Activated naive CD4-positive, alpha-beta T cell treated with anti-CD3 and anti-CD28 coated beads, Interleukin-2, amount 10 ng/mL, durations not matched to agents 7 days and 5 days (primary cell): ENCODE measurements at places on chromosomes 13 and 19.

DNA sequence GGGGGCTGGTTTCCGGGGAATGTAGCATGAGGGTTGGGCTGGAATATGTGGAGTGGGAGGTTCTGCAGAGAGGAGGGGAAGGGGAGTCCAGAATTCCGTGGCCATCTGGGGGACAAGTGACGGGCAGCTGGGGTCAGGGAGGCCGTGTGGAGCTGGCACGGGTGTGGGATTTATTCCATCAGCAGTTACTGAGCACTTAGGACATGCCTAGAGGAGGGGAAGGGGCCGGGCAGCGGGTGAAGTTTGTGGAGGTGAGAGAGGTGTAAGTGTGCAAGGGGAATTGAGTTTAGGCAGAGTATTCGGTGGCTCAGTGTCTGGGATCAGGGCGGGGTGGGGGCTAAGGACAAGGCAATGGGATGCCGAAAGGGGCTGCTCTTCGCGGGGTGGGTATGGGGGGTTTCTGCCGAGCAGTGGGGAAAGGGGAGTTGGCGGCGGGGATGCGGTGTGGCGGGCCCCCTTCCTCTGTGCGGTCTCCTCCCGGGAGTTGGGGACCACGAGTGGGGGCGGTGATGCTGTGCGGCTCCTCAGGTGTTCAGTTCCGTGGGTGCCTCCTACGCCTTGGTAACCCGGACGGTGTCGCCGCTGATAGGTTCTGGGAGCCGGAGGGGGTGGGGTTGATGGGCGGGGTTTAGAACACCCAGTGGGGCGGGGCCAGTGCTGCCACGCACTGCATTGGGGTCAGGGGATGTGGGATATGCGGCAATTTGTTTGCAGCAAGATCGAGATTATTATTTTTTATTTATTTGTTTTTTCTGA lies 5.4 kb downstream of the CCDC61 start:
- H3K4me1 ChIP-seq: peaks cover 33% of the 10 kb centered on the region
- no peak overlapping the region for H3K27ac ChIP-seq
- DNase-seq: peak; percentile 86
- no peaks in the 10 kb centered on the region for H3K36me3 ChIP-seq
- peaks cover 17% of the 10 kb centered on the region for H3K27me3 ChIP-seq
- peak overlapping the region; percentile 70 for H3K4me3 ChIP-seq

DNA sequence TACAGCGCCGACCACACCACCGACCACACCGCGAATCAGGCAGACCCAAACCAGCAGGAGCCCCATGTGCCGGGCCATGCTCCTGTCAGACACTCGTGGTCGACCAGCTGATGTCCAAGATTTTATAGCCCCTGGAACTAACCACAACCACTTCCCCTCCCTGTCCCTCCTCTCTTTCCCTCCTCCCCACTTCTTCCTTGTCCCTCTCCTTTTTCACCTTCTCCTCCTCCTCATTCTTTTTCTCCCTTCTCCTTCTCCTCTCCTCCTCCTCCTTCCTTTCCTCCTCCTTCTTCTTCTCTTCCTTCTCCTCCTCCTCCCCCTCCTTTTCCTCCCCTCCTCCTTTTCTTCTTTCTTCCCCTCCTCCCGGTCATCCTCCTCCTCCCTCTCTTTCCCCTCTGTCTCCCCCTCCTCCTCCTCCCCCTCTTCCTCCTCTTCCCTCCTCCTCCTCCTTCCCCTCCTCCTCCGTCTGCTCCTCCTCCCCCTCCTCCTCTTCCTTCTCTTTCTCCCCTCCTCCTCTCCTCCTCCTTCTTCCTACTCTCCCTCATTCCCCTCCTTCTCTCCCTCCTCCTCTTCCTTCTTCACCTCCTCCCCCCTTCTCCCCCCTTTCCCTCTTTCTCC lies 670 bp downstream of the BSPH1 start:
- no peaks in the 10 kb centered on the region for H3K36me3 ChIP-seq
- DNase-seq: no peak
- no peak overlapping the region for H3K4me3 ChIP-seq

- no peak overlapping the region for H3K4me3 ChIP-seq
- H3K4me1 ChIP-seq: no peaks in the 10 kb centered on the region
- peaks cover 11% of the 10 kb centered on the region for H3K36me3 ChIP-seq
- no peak overlapping the region for H3K27ac ChIP-seq
- peaks cover 20% of the 10 kb centered on the region for H3K27me3 ChIP-seq
- no peak for DNase-seq
These were observed 21.1 kb upstream of the NPAS1 start for GRCh38 chr19:46998445-46999125.

DNA sequence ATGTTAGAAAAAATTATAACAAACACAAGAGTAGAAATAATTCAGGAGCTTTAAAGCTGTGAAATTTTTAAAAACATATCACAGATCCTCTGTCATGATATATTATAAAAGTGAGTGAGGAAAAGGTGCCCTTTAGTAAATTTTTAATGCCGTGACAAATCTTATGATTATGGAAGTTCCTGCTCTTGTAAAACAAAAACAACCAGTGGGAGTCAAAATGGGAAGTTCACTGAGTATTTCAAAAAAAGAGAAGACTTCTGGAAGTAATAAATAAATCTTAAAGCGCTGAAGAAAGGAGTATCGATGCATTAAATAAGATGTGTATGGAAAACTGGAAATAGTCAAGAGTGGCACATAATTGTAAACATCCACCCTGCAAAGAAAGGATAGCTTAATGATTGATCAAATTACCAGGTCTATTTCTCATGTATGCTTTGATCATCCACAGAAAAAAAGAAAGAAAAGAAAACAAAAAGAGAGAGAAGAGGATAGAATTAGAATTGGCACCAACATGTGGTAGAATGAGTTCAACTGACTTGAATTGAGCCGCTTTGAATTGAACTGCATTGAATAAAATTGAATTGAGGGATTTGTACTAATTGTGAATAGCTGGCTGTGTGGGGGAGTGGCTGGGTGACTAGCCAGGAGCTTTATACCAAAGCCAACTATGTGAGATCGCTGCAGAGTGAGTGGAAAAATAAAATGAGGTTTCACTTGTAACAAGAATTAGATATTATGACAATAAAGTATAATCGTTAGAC lies 647.6 kb upstream of the SPRY2 start:
- no peaks in the 10 kb centered on the region for H3K27me3 ChIP-seq
- no peak for DNase-seq
- H3K4me1 ChIP-seq: no peaks in the 10 kb centered on the region
- H3K27ac ChIP-seq: no peak overlapping the region

DNA sequence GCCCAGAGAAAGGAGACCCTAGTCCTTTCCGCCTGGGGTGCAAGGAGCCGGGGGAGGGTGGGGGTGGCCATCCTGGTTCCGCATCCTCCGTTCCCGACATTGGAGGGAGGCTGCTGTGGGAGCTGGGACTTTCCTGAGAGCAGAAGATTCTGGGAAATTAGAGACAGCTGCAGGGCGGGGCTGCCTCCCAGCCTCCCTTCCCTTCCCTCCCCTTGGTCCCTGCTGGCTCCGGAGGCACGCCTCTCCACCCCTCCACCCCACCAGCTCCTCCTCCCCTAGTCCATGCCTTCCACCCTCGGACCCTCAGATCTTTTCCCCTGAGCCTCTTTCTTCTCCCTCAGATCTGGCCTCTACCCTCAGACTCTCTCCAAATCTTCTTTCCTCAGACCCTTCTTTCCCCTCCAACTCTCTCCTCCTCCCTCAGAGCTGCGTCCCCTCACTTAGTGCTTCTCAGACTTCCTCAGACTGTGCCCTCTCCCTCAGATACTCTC lies 3.1 kb upstream of the BCL3 start:
- H3K4me3 ChIP-seq: no peak overlapping the region
- peaks cover 48% of the 10 kb centered on the region for H3K4me1 ChIP-seq
- no peak for DNase-seq
- H3K27ac ChIP-seq: no peak overlapping the region
- peaks cover 31% of the 10 kb centered on the region for H3K27me3 ChIP-seq

DNA sequence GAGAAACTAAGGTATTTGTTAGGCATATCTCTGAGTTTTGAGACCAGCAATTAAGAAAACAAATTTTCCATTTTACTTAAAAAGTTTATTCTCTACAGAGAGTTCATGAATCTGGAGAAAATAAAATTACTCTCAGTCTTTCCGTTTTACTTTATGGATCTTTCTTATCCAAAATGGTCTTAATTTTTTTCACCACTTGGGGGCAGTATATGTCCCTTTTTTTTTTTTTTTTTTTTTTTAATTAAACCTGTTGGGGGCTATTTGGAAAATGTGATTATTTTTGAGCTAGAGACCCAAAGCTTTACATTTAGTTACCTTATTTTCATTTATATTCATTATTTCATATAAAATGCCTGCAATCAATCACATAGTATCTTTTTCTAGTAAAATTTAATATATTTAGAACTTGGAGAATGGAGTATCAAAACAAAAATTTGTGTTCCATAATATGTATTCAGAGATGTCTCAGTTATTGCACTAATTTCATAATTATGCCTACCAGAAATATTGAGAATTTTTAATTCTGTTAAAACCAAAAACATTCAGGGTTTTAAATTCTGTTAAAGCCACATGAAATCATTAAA lies 27.1 kb downstream of the PIBF1 start:
- no peaks in the 10 kb centered on the region for H3K27me3 ChIP-seq
- no peaks in the 10 kb centered on the region for H3K4me1 ChIP-seq
- no peak overlapping the region for H3K27ac ChIP-seq

DNA sequence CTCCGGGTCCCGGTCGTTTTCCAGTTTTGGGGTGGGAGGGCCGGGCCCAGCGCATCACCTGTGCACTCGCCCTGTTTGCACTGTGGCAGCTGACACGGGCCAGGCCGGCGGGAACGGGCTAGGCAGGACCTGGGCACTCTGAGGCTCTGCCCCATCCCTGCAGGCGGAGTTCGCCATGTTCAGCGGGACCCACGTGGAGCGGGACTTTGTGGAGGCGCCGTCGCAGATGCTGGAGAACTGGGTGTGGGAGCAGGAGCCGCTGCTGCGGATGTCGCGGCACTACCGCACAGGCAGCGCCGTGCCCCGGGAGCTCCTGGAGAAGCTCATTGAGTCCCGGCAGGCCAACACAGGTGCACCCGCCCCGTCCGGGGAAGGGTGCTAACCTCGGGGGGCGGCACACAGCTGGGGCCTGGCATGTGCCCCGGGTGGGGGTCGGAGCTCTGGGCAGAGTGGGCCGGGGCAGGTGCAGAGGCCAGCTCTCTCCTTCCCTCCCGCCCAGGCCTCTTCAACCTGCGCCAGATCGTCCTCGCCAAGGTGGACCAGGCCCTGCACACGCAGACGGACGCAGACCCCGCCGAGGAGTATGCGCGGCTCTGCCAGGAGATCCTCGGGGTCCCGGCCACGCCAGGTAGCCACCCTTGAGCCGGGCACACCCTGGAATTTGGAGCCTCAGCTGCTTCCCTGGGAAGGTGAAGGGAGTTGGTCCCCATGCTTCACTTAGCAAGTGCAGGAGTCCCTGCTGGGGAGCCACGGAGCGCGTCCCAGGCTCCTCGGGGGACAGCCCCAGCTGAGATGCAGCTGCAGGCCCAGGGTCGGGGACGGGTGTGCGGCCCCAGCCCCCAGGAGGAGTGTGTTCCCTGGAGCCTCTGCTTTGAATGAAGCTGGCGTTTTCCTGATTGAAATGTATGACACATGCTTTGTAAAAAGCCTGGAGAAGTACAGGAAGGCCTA lies 9.3 kb upstream of the ZNF554 start:
- peaks cover 9% of the 10 kb centered on the region for H3K36me3 ChIP-seq
- no peaks in the 10 kb centered on the region for H3K27me3 ChIP-seq
- H3K4me3 ChIP-seq: no peak overlapping the region

DNA sequence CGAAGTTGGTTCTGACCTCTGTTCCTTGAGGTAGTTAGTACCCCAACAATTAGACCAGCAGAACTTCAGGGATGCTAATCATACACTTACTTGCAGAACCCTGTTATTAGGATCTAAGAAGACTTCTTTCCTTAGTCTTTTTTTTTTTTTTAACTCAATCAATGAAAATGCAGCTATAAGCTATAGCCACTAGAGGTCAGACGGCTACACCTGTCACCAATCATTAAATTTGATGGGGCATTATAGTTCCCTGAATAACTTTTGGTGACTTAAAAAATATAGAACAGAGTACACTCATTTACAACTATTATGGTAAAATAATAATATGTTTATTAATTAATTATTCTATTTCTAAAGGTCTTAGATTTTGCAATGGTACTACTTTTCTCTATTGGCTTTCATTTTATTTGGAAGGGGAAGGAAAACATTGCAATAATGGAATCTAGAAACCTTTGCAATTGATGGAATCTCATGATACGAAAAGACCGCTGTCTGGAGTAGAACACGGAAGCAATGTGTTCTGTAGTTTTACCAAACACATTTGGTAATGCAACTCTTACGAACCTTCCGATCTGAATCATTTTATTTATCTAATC lies 483.2 kb downstream of the DIAPH3 start:
- H3K4me3 ChIP-seq: no peak overlapping the region
- H3K27me3 ChIP-seq: no peaks in the 10 kb centered on the region
- no peak overlapping the region for H3K27ac ChIP-seq

DNA sequence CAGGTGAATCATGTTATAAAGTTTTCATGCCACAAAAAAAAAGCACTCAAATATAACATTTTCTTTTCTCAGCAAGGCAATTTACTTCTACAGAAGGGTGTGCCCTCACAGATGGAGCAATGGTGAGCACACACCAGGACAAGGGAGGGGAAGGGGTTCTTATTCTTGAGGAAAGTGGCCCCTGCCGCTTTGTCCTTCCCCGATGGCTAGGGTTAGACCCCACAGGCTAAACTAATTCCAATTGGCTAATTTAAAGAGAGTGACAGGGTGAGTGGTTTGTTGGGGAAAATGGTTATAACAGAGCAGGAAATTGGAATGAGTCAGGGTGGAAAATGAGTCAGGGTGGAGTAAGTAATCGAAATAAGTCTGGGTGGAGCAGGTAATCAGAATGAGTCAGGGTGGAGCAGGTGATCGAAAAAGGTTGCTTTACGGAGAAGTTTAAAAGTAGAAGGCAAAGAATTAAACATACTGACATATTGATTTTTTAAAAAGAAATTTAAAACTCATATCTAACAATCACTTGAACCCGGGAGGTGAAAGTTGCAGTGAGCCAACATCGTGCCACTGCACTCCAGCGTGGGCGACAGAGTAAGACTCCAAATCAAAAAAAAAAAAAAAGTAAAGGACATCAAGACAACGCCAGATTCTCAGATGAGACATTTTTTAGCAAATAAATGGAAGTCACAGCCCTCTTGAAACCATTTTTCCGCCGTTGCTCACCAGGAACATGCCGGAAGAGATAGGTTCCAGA lies 813 bp downstream of the ZNF562 start:
- H3K27me3 ChIP-seq: peaks cover 9% of the 10 kb centered on the region
- H3K36me3 ChIP-seq: peaks cover 59% of the 10 kb centered on the region
- DNase-seq: no peak
- peaks cover 23% of the 10 kb centered on the region for H3K4me1 ChIP-seq
- H3K4me3 ChIP-seq: peak overlapping the region; percentile 90
- peak overlapping the region; percentile 97 for H3K27ac ChIP-seq

DNA sequence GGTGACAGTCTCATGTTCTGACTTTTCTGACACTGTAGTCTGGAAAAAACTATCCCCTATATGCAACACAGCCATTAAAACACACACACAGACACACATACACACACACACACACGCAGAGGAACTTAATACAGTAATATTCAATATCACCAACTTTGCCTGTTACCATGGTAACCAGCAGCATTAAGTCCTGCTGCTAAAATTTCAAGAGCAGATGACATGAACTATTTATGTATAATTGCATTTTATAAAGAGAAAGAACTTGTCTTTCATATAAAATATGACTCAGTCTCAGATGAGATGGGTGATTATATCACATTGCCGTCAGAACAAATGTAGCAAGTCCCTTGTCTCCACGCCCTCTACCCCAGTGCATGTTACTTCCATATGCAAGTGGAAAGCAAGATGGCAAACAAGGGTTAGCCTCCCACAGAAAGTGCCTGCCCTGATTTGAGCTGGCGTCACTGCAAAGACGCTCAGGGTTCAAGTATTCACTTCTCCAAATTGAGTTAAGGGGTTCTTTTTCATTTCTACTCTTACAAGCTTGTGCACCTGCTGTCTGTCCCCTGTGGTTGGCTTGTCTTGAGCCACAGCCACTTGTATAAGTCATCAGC lies 576.8 kb downstream of the UQCRFS1 start:
- no peaks in the 10 kb centered on the region for H3K36me3 ChIP-seq
- H3K4me1 ChIP-seq: no peaks in the 10 kb centered on the region
- no peaks in the 10 kb centered on the region for H3K27me3 ChIP-seq
- no peak overlapping the region for H3K27ac ChIP-seq
- no peak overlapping the region for H3K4me3 ChIP-seq
